ENCODE measurements at places on chromosomes 7 and 10. TPM values are rescaled to one million over a fixed set of nuclear protein-coding genes. Genes with fewer than 3 reads are reported as not detected.

Gene VSTM4
- total RNA-seq: 0.38 TPM

Gene ZKSCAN1
- 7.9 TPM for total RNA-seq

Gene FAM25C
- total RNA-seq: 1.7 TPM

Gene MUC3A
- total RNA-seq: 13.2 TPM

Gene TMEM176A
- total RNA-seq: 0.09 TPM

Gene FGFR2
- total RNA-seq: 0.27 TPM

Gene AOAH
- total RNA-seq: 0.11 TPM

Gene OSBPL3
- 11.5 TPM for total RNA-seq

Gene NKX1-2
- total RNA-seq: not detected

Gene GIMAP7
- not detected for total RNA-seq

Gene SYNPO2L
- total RNA-seq: 0.02 TPM

Gene FASTK
- 69.5 TPM for total RNA-seq

Gene UPK3BL2
- total RNA-seq: 1.7 TPM

Gene CH25H
- total RNA-seq: 0.68 TPM

Gene JMJD1C
- total RNA-seq: 22.7 TPM

Gene EFCAB10
- total RNA-seq: 2.4 TPM

Gene CALML3
- not detected for total RNA-seq

Gene EIF4EBP2
- 17.3 TPM for total RNA-seq

Gene HMX2
- total RNA-seq: not detected

Gene UBTD1
- 15.6 TPM for total RNA-seq

Gene SPDYE16
- total RNA-seq: not detected

Gene GIMAP4
- total RNA-seq: not detected

Gene TSPAN15
- total RNA-seq: 80.7 TPM

Gene BTBD16
- 0.43 TPM for total RNA-seq

Gene UNCX
- total RNA-seq: not detected

Gene CDK1
- 90.5 TPM for total RNA-seq

Gene ZNF438
- total RNA-seq: 1.9 TPM

Gene GPR158
- total RNA-seq: 0.05 TPM

Gene CRTAC1
- 1.7 TPM for total RNA-seq

Gene RET
- 0.50 TPM for total RNA-seq

Gene SRGN
- 99.3 TPM for total RNA-seq

Gene ITGB8
- total RNA-seq: 0.73 TPM

Gene DYNC1I1
- total RNA-seq: 0.13 TPM

Gene CUZD1
- total RNA-seq: 1.0 TPM

Gene CDH23
- 3.2 TPM for total RNA-seq

Gene FANK1
- 1.9 TPM for total RNA-seq

Gene TEX47
- total RNA-seq: not detected

Gene SPDYE5
- not detected for total RNA-seq

Gene ESYT2
- total RNA-seq: 125 TPM

Gene MMP21
- not detected for total RNA-seq

Gene PRR15
- total RNA-seq: 5.0 TPM

Gene ANXA8
- 30.7 TPM for total RNA-seq

Gene ANKRD2
- 7.4 TPM for total RNA-seq

Gene HOXA10
- total RNA-seq: 8.3 TPM

Gene TWNK
- total RNA-seq: 38.8 TPM

Gene NEUROD6
- not detected for total RNA-seq

Gene KLF14
- 0.02 TPM for total RNA-seq

Gene HABP2
- total RNA-seq: 0.14 TPM

Gene LDB3
- 0.18 TPM for total RNA-seq

Gene ANKRD61
- 0.26 TPM for total RNA-seq

Gene PRSS37
- not detected for total RNA-seq

Gene TUBB8
- total RNA-seq: 0.15 TPM

Gene TUBAL3
- total RNA-seq: 0.24 TPM

Gene CCDC3
- 1.4 TPM for total RNA-seq

Gene ADAMTS14
- total RNA-seq: 0.11 TPM

Gene LIPN
- total RNA-seq: not detected

Gene AKR1C4
- 0.18 TPM for total RNA-seq

Gene MOGAT3
- total RNA-seq: not detected
